ENCODE measurements at places on chromosomes 2 and 18.
A peak's percentile ranks its signal among the peaks of the same experiment; 100 is the strongest.

GRCh38 chr18:21359746-21360145, 117.7 kb downstream of the GREB1L start:
- DNase-seq: no peak

- no peak for DNase-seq
Observed at GRCh38 chr2:179927041-179927440, 65.6 kb upstream of the ZNF385B start.

DNA sequence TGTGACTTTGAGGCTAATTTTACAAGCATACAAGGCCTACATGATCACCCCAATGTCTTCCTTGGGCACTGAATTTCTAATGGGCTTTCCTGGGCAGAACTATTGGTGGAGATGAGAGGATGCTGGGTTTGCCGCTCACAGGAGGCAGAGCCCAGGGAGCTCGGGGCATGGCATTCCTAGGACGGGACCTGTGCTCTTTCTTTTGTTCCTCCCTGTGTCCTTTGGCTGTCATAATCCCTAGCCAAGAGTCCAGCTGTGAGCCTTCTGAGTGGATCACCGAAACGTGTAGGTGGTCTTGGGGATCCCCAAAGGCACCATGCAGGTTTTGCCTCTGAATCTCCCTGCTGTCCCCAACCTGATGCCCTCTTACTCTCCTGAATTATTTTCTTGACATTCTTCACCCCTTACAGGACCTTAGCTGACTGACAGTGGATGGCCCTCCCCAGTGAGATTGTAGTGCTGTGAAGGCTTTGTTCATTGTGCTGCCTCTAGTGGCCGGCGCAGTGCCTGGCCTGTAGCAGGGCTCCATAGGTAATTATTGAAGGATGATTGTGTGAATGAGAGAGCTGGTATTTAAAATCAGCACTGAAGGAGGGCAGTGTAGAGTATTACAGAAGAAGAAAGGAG, 221.9 kb downstream of the ZNF407 start:
- peak; percentile 16 for DNase-seq

GRCh38 chr18:48781163-48781987, 169.4 kb downstream of the SMAD7 start:
- peak; percentile 95 for DNase-seq

DNA sequence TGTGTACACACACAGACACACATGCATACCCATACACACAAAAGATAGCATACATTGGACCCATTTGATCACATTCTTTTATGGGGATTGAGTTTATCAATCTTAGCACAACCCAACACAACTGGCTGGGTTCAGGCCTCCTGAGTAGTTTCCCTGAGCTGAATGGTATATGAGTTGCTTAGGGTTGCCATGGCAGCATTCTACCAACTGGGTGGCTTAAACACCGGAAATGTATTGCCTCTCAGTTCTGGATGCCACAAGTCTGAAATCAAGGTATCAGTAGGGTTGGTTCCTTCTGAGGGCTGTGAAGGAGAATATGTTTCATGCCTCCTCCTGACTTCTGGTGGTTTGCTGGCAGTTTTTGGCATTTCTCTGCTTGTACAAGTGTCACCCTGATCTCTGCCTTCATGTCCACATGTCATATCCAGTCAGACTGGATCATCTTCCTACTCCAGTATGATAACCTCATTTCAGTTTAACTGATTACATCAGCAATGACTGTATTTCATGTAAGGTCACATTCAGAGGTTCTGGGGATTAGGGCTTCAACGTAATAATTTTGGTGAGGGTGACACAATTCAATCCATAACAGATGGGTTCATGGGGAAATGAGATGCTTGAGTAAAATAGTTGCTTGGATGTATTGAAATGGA, 212.7 kb downstream of the KCNE4 start:
- no peak for DNase-seq

DNA sequence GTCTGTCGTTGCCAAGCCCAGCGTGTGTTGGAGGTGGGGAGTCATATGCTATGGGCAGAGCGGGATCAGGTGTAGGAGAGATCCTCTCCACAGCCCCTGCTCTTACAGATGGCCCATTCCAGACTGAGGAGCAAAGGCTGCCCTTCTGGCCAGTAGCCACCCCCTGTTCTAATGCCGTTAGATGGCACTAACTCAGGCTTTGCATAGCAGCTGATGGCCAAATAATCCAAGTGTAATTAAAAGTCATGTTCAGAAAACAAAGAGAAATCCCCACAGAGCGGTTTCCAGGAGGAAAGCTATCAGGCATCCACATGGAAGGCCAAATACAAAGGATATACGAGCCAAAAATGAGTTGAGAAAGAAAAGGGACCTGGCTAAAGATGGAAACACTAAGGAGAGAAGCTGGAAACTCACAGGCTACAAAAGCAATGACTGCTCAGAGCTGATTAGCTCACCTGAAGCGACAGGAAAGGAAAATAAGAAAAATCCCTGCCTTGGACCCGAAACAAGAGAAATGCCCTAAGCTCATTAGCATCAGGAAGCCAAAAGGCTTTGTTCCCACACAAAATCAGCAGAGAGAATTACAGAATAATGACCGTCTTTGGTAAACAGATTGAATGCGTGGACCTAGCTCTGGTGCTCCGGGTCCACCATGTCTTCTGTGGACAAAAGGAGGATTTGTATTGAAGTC, 1002.4 kb upstream of the KLHL29 start:
- DNase-seq: no peak

Measured in fibroblast of pulmonary artery (primary cell).